ENCODE measurements at places on chromosomes 12 and 14. TPM values are rescaled to one million over a fixed set of nuclear protein-coding genes. Genes with fewer than 3 reads are reported as not detected.

DNA sequence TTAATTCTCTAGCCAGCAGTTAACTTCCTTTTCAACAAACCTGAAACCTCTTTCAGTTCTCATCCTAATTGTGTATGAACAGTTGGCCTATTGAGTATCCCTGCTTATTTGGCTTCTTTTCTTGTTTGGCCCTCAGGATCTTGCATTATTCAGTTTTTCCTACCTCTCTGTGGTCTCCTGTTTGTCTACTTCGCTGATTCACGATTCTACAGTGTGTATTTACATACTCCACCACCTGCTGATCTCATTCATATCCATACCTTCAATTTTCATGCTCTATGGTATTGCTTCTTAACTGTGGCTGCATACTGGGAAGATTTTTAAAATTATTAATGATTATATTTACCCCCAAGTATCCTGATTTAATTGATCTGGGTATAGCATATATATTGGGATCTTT lies 56.4 kb downstream of the RASSF9 start:
- DNase-seq: no peak

DNA sequence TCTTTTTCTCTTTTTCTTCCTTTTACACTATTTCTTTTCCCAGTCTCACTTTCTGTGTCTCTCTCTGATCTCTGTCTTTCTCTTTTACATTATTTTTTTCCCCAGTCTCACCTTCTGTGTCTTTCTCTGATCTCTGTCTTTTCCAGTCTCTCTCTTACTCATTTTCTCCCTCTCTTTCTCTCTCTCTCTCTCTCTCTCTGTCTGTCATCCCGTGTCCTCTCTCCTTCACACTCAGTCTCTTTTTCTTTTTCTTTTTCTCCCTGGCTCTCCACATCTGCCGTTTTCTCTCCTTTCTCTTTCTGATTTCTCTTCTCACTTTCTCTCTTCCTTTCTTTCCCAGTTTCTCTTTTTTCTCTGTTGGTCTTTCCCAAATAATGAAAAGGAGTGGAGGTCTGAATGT lies 22.3 kb downstream of the DHRS4L2 start:
- DNase-seq: no peak

GRCh38 chr14:49381778-49382177 lies 204.4 kb downstream of the RPS29 start:
- DNase-seq: no peak

DNA sequence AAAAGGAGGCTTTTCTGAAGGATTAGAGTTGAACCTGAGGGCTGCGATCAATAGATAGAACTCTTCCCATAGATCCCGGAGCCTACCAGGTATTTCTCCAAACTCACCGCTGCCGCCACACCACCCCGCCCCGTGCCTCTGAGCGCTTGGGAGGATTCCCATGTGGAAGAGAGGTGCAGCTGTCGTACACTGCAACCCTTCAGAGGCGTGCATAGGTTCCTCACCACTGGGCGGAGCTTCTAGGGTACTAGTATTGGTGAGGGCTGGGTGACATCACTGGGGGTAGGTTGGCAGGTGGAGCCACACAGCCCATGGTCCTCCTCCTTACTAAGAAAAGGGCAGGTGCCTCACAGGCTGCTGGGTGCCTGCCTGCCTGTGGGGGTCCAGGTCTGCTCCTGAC lies 127.0 kb downstream of the TSPAN9 start:
- DNase-seq: no peak

- no peak for DNase-seq
Observed at GRCh38 chr12:121927813-121928212, 9.4 kb downstream of the CFAP251 start.

GRCh38 chr12:72546106-72546505 lies 273.9 kb downstream of the TRHDE start:
- no peak for DNase-seq

DNA sequence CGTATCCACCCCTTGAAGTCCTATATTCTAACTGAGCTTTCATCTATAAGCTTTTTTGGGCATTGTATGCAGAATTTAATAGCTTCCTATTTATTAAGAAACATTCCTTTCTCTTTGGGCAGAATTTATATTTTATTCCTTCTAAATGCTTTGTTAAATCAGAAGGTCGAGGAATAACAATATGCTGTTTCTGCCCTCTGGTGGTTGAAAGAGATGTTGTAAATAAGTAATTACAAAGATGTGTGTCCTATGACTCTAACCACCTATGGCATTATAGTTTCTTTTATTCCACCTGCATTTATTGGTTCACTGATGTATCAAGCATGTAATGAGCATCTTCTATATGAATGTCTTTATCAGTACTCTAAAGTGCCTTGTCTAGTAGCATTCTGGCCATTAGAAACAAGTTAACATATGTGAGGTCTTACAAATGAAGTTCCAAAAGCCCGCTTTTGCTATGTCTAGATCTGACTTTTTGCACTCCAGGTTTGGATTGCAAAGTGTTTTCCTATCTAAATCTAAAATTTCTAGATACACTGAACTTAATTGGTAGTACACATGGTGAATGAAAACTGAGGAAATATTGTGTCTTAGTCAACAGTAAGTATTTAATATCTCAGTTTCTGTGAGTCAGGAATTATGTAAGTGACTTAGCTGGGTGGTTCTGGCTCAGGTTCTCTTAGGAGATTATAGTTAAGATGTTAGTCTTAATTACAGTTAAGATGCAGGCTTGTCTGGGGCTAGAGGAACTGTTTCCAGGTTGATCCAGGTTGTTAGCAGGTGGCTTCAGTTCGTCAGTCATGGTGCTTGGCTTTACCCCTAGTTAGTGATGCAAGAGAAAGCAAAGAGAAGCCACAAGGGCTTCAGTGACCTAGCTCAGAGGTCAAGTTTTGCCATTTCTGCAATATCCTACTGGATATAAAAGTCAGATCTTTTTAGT lies 57.5 kb downstream of the PLEKHA5 start:
- DNase-seq: peak; percentile 29

- DNase-seq: no peak
Observed at GRCh38 chr14:74951443-74952179, 3.8 kb downstream of the PGF start.

DNA sequence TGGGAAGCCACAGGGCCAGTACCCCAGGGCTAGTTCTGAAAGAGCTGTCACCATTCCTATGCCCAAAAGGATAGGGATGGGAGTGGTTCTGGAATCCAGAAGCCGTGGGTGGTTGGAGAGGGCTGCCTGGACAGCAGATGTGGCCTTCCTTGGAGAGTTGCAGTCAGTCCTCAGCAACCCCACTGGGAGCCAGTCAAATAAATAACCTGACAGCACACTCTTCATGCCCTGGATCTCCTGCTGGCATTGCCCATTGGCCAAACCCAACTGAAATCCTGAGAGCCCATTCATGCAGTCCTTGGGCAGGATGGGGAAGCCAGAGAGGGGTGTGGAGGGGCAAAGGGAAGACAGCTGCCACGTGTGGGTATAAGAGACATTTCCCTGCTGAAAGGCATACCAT lies 128.2 kb downstream of the PTPN11 start:
- DNase-seq: no peak

GRCh38 chr12:114361545-114361944 lies 44.4 kb downstream of the TBX5 start:
- DNase-seq: no peak

GRCh38 chr12:79344855-79345847 lies 345.6 kb downstream of the PAWR start:
- no peak for DNase-seq

DNA sequence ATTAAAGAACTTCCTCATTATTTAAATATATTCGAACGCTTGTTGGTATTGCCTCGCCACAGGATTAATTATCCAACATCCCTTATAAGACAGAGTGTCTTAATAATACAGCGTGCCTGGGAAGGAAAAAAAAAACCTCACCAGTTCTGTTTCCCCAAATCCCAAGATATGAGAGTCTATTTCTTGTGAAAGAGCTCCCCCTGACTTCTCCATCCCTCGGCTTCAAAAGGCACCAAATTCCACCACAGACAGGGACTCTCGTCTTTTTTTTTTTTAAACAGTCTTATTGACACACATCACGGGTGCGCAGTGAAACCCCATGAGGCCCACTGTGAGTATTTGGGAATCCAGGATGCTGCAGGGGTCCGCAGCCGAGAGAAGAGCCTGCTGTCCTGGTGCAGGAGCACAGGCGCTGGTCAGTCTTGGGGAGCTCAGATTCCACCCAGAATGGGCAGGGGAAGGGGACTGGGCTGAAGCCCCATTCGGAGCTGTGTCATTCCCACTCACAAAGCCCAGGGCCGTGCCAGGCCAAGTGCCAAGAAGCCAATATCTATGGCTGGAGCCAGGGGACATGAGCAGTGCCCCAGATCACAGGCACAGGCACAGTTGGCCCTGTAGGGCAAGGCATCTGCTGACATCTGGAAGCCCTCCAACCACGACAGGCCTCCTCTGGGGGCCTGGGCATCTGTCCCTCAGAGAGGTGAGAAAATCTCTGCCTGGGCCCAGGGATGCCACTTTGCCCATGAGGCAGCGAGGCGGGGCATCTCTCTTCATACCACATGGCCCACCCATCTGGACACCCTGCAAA lies 71.9 kb downstream of the BCL11B start:
- DNase-seq: peak; percentile 17

DNA sequence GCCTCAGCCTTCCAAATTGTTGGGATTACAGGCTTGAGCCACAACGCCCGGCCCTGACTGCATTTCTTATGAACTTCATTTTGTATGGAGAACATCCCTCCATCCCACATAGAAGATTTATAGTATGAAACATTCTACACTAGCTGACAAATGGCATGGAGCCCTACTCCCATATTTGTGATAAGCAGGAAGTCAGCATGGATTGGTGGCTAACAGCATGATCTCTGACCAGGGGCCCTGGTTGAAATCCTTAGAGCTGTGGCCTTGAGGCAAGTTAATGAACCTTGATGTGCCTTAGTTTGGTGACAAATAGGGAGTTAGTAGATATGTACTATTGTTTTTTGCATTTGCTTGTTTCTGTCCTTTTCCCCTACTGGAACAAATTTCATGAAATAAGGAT lies 12.3 kb downstream of the IFI27L1 start:
- DNase-seq: no peak

DNA sequence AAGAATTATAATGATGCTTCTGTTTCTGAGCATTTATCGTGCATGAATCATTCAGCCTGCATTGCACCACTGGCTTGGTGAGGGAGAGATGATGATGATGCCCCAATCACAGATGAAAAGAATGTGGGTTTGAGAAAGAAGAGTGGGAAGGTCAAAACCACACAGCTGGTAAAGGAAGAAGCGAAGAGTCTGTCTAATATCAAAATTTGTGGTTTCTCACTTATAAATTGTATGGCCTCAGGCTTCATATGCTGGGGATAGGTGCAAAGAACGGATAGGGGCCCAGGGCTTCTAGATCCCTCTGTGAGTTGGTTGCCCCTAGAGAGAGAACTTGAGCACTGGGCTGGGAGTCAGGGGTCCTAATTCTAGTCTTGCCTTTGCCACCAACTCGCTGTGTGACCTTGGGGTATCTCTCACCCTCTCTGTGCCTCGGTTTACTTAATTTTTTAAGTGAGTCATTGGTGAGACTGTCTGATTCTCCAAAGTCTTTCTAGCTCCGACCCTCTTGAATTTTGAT lies 2.2 kb downstream of the OASL start:
- no peak for DNase-seq

DNA sequence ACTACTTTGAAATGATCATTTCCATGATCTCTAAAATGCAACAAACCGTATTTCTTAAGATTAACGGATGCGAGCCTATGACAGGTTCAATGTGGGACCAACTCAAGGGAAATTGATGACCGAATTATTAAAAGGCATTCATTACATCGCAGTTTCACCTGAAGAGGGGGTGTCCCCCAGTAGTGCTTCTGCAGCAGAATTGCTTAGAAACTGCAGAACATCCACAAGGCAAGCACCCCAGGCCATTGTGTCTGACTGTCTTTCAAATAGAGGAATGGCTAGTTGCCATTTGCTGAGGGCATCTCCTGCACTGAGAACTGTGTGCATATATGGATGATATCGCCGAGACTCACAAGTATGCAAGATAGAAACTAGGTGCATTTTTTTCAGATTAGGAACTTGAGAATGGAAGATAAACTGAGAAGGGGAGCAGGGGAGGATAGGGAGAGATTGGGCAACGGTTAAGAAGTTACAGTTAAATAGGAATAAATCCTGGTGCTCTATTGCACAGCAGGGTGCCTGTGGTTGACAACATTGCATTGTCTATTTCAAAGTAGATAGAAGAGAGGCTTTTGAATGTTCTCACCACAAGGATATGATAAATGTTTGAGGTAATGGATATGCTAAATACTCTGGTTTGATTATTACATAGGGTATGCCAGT lies 234.3 kb upstream of the PLEKHG7 start:
- DNase-seq: no peak

- DNase-seq: no peak
Observed at GRCh38 chr14:38929416-38929815, 173.6 kb downstream of the SEC23A start.

DNA sequence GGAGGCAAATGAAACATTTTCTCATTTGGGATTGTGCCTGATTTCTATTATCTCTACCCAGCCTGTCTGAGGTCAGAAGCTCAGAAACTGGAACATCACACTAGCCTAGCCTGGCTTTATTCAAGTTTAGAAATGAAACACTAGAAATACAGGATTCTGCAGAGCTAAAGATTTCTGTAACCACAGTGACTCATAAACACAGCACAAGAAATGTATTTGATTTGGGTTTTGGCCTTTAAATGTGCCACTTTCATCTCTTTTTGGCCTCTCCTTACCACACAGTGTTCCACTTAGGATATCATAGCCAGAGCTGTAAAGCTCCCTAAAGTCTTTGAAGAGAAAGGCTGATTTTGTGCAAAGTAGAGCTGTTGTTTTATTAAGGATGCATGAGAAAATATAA lies 307.5 kb downstream of the EMP1 start:
- no peak for DNase-seq

DNA sequence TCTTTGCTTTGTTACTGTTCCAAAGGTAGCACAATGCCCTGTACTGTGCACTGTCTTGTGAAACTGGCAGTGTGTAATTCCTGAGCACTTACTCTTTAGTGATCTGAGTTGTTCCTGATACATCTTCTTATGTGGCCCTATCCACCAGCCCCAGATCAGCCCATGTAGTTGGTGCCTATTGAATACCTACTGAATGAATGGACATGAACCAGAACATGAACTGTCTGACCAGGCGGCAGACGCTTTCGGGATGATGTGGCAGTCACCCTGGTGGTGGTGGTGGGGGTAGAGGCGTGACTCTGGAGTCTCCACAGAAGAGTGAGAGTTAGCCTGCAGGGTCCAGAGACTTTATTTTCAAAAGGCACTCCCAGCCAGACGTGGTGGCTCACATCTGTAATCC lies 46.6 kb upstream of the PAPOLA start:
- DNase-seq: no peak

Gene BLTP3B
- 41.8 TPM for total RNA-seq

Gene MLEC
- 53.9 TPM for total RNA-seq

Gene COX8C
- total RNA-seq: not detected

Gene LRIG3
- total RNA-seq: 241 TPM
